Vagina (tissue), 2 donors: ENCODE measurements at places on chromosomes 1 and 21. TPM values are rescaled to one million over a fixed set of nuclear protein-coding genes. Genes with fewer than 3 reads are reported as not detected.
A peak's percentile ranks its signal among the peaks of the same experiment; 100 is the strongest.

The GPR52 gene
- 2.7 TPM for total RNA-seq

DNA sequence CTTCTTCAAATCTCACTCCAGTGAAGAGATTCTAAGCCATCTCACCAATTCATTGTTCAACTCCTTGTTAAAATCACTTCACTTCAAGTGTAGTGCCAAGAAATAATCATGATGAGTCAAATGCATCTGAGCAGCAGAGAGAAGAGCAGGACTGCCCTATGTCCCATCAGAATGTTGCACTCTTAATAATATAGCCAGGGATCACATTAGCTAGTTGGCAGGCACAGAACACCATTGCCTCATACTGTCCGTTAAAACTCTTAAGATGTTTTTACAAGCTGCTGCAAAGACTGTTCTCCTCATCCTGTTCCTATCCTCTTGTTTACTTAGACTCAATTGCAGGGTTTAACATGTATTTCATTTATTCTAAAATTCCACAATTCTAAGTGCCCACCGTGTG is 432.9 kb downstream of the PLPP3 start:
- peak; percentile 93 for DNase-seq

The SPRR5 gene
- not detected for total RNA-seq

DNA sequence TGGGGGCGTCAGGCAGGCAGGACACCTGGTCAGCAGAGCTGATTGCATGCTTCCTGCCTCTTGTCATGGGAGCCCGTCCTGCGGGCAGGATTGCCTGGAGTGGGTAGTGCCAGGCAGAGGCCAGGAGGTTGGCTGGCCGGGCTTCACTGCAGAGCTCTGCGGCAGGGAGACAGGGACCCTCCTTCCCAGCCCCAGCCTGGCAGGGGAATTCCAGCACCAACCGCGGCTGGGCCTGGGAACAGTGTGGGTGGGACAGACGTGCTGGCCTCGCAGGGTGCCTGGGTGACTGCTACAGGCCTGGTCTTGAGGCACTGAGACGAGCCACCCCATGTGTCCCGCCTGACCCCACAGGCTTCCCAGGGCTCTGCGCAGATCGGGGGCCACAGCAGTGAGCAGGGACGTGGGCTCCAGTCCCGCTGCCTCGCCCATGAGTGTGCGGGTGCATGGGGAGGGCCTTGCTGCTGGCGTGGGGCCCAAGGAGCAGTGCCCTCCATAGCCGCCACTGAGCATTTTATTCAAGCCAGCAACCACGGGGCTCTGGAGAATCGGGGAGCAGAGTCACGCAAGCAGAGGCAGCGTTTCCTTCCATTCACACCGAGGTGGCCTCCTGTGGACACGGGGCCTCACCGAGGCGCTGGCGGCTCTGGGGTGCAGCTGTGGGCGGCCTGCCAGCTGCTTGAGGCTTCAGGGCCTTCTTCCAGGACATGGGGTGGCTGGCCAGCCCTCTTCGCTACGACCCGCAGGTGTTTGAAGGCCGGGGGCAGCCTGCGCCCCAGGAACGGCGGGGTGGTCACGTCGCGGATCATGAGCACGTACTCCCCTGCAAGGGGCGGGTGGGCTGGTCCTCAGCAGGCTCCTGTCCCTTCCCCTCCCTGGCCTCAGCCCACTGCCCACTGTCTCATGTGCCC is 70.3 kb downstream of the MORN1 start:
- no peak for DNase-seq

DNA sequence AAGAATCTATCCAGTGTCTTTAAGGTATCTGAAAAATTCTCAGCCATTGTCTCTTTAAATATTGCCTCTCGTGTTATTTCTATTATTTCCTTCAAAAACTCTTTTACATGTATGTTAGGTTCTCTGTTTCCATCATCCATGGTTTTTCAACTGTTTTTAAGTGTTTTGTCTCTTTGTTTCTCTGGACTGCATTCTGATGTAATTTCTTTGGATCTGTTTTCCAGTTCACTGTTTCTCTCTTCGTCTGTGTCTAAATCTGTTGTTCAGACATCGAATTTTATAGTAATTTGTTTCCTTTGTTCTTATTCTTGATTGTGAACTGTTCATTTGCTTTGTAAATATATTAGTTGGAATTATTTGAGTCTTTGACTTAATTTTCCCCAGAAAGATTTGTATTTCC is 44.1 kb downstream of the POFUT2 start:
- DNase-seq = no peak

The DMBX1 gene
- 0.25 TPM for total RNA-seq
